ENCODE measurements at places on chromosomes 4 and X.

GRCh38 chr4:185341841-185342240, 53.9 kb downstream of the LRP2BP start:
- no peak for DNase-seq

GRCh38 chr4:102305666-102306065, 39.6 kb downstream of the SLC39A8 start:
- no peak for DNase-seq

GRCh38 chr4:140857111-140857510, 100.9 kb upstream of the TBC1D9 start:
- DNase-seq = no peak

GRCh38 chr4:67342291-67342690, 203.0 kb downstream of the CENPC start:
- DNase-seq = no peak

DNA sequence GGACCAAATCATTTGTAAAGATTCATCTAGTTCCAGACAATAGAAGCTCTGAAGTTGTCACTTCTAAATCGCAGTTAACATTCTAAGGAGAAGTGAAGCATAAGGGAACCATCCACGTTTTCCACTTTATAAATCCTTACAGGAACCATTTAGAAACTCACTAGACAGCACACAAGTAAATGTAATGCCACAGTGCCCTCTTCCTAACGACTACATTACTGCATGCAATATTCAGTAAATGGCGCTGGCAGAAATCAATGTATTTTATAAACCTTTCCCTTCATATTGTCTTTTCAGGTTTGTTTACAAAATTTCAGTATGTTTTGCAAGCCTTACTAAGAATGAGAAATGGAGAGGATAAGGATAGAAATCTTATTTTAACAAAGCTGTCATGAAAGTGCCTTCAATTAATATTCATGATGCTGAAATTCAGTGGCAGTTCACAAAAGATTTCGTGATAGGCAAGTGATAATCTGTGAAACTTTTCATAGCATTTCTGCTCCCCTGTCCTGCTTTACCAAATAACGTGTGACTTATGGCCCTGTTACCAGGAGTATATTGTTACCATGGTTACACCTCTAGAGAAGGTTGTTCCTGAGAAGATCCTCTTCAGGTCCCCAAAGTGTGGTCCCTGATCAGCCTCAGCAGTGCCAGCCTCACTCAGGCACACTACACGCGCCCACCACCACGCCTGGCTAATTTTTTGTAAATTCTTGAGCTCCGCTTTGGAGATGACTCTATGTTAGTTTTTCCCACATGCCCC, 54.2 kb downstream of the TMA16 start:
- DNase-seq = no peak

DNA sequence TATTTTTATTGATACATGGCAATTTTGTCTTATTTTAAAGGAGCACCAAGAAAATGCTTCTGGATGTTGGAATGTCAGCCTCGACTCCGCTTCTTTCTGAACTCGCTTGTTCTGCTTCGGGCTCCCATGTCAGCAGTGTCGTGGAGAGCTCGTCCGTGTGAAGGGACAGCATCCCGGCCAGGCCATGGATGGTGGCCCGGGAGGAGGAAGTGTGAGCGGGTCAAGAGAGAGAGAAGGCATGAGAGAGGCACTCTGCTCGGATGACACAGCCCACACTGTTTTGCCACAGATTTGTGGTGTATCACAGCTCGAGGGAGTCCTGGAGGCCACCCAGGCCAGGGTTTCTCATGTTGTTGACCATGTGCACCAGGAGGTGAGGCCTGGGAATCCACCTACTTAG, 107.0 kb downstream of the TRAPPC11 start:
- DNase-seq = no peak

DNA sequence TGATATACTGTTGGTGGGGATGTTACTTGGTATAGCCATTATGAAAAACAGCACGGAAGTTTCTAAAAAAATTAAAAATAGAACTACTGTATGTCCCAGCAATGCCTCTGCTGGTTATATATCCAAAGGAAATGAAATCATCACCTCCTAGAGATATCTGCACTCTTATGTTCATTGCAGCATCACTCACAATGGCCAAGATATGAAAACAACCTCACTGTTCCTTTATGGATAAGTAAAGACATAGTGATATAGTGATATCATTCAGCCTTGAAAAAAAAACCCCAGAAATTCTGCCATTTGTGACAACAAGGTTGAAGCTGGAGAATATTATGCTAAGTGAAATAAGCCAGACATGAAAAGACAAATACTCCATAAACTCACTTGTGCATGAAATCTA, 543.8 kb upstream of the SLIT2 start:
- DNase-seq = no peak

DNA sequence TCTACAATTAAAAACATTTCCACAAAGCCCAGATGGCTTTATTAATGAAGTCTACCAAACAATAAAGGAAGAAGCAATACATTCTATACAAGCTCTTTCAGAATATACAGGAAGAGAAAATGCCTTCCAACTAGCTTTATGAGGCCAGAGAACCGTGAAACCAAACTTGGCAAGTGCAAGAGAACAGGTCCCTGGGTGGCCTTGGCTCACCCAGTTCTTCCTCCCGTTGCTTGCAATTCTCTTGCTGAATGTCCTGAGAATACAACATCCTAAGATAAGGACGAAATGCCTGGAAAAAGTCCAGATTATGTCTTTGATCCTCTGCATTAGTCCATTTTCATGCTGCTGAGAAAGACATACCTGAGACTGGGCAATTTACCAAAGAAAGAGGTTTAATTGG, 204.9 kb downstream of the MAD2L1 start:
- no peak for DNase-seq

DNA sequence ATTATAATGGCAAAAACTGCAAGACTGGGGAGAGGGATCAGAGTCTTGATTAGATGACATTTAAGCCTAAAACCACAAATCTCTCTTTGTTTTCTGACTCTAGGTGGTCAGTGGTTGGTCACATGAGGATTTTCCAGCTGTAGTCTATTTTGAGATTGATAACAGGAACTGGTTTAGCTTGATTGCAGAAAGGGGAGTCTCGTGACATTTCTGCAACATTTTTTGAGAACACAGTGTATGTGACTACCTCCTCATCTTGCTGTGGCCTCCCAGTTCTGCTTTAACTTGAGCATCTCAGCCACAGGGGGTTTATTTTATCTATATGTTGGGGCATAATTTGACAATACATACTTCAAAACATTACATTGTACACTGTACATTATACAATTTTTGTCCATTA, 726.4 kb upstream of the MAGEB2 start:
- no peak for DNase-seq

DNA sequence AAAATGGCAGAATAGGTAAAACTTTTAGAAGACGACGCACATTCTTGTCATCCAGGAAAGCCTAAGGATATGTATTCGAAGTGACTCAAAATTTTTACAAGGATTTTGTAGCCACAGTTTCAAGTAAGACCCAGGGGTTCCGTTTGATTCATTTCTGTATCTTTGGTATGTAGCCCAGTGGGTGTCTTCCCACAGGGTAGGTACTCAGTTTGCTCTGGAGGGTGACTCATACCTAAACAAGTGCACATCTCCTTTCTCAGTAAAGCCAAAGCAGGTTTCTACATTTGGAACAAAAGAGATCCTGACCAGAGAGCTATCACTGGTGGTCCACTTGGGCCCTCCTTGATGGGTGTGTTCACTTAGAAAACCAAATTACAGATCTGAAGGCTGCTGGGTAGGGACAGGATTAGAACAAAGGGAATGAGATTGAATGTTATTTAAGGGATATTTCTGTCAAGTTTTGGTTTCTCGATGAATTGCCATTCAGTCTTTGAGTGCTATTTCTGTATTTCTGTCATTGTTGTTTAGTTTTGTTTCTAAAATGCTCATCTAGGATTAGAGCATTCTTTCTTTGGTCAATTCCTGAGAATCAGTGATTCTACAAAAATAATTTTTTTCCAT, 56.1 kb downstream of the PLS3 start:
- DNase-seq = no peak

DNA sequence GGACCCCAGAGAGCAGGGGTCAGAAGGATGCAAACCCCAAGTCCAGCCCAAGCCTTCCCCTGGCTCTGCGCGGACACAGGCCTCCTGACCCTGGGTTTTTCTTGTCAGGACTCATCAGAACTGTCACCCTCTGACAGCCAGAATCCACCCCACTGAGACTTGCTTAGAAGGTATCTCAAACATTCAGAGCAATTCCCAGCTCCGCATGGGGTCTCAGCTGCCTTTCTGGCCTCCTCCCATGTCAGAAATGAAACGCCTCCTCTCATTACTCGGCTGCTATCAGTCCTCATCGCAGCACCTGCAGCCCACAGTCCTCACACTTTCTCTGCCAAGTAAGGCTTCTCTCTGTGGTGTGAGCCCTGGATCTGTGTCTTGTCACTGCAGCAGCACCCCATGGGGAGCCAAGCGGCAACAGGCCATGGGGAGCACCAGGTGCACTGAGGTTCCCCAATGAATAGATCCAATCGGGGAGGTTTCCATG, 97.8 kb downstream of the WFS1 start:
- no peak for DNase-seq

GRCh38 chrX:132668178-132668577, 179.3 kb upstream of the MBNL3 start:
- DNase-seq = no peak

GRCh38 chr4:36142504-36142903, 101.8 kb downstream of the ARAP2 start:
- DNase-seq = no peak

DNA sequence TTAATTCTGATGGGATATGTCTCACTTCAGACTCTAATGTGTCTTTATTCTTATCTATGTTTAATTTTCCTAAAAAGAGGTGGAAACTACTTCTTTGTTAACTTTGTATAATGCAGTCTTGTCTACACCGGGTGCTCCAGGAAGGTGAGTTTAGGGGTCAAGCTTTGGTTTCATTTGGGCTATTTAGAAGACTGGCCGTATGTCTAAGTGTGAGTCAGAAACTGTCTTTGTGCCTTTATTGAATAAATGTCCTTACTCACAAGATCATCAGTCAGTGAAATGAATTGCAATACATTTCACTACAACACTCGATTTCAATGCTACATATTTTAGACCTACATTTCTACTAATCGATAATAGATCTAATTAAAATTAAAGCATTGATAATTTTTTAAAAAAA, 56.2 kb downstream of the PROM1 start:
- no peak for DNase-seq

- DNase-seq = peak; percentile 69
Measured at GRCh38 chr4:169621731-169622492, 1.5 kb downstream of the CLCN3 start.

DNA sequence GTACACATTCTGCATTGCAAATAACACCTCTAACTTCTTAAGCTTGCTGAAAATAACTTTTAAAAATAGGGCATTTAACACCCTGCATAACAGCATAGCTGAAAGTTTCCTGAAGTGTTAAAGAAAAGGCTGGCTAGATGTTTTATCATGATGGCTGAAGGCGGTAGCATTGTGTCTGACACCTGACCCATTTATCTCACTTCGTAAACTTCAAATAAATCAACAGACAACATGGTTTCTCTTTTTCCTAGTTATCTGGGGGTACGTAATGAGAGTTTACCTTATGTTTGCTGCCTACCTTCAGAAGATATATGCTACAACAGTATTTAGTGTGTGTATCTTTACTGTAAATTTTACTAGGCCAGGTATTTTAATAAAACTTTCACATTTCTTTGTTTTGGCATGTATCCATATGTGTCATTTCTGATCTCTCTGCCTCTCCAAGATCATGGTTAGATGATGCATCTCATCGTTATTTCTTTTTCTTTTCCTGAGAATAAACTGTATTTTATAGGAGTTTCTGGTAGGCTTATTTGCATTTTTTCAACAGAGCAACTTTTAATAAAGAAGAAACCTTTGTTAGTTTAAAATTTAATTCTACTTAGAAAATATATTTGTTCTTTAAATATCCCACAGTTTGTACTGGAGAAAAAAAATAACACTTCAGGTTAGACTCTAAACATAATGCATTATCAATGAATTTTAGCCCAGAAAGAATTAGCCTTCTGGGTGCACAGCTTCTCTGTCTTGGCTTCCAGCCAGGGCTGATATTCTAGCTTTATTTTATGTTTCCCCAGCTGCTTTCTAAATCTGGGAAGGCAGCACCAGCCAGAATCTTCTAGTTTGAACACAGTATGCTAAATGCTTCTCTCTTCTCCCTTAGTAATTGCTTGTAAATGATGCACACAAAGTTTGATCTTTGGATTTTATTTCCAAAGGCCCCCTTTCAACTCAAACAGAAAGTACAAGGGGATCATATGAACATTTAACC, 2.9 kb downstream of the NDST4 start:
- DNase-seq = no peak

DNA sequence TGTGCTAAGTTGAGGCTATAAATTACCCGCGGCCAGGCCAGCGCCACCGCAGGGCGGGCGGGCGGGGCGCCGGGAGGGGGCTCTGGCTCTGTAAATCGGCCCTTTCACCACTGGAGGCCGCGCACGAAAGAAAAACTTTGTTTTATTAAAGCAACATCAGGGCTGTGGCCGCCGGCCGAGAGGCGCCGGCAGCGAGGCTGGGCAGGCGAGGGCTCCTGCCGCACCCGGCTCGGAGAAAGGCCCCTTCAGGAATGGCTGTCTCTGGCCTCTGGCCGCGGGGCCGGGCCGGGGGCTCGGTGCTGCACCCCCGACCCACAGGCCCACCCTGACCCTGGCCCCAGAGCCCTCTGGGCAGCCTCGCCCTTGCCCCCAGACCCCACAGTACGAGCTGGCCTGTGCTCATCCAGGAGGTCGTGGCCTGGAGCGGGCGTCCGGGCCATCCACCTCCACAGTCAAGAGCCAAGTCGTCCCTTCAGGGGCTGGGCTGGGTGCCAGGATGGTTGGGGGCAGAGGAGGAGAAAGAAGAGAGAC, 29.5 kb upstream of the FGFR3 start:
- no peak for DNase-seq

DNA sequence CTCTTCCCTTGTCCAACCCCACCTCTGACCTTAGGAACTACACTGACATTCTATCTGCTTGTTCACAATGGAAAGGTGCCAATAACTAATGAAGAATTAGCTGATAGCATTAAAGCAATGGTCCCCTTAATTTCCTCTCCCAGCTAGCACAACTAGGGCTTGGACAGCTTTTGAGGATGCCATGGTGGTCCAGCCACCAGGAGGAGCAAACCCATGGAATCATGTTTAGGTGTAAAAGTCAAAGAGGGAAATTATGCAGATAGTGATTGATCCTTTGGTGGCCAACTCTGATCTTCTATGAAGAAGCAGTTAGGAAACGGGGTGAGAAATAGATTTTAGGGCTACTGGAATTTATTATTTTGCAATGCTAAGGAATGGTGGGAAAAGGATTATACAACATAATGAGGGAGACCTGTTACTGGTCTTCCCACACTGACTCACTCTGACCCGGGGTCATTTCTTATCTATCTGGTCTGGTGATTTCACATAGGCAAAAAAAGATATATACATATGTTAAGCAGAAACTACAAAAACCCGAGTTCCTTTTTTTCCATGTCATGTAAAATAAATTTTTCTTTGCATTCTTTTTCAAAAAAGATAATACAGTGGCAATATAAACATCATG, 45.8 kb upstream of the FBXW7 start:
- no peak for DNase-seq

DNA sequence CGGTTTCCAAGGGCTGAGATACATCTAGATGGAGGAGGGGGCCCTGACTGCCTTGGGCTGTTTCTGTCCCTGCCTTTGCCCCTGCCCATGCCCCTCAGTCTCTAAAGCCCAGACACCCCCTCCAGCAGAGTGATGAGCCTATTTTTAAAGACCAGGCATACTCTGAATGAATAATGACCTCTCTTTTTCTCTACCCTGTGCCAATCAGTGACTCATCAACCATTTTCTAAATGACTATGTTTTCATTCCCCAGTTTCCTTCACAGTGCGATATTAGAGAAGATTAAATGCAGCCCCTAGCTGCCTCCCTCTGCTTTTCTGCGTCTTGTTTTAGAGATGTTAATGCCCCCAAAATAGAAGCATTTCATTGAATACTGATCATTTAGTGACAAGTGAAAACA, 15.5 kb upstream of the NHS start:
- no peak for DNase-seq

Data from non-pigmented ciliary epithelial cell (primary cell).